NCI-H1105 treated with DMSO at 0.1 percent for 48 hours (cell line): ENCODE measurements at places on chromosomes 6 and 20.

- no peak for DNase-seq
Measured at GRCh38 chr20:4720977-4721349, 746 bp upstream of the PRND start.

DNA sequence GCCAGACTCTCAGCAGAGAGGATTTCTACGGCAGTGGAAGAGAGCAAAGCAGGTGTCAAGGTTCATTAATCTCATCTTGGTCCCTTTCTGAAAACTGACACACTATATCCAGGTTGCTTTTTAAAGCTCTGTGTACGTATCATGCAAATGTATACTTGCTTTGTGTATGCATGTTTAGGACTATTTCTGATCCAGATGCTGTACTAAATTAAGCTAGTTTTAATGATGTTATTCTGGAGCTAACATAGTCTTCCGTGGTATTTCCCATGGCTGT is 59.2 kb upstream of the SNX9 start:
- DNase-seq: no peak

DNA sequence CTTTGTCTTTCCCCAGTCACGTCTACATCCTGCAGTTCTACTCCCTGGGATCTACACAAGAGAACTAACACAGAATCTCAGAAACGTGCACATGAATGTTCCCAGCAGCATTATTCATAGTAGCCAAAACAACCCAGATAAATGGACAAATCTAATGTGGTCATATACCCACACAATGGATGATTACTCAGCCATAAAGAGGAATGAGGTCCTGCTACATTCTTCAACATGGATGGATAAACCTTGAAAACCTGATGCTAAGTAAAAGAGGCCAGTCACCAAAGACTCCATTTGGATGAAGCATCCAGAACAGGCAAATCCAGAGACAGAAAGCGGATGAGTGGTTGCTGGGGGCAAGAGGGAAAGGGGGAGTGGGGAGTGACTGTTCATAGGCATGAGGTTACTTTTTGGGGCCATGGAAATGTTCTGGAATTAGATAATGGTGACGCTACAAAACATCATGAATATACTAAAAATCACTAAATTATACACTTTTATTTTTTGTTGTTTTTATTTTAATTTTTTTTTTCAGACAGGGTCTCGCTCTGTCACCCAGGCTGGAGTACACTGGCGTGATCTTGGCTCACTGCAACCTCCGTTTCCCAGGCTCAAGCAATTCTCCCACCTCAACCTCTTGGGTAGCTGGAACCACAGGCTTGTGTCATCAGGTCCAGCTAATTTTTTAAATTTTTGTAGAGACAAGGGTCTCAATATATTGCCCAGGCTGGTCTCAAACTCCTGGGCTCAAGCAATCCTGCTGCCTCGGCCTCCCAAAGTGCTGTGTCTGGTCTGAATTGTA is 50.8 kb upstream of the DSN1 start:
- no peak for DNase-seq

GRCh38 chr6:85576476-85576875 is 17.2 kb downstream of the SNX14 start:
- DNase-seq: peak; percentile 15

- peak; percentile 31 for DNase-seq
Measured at GRCh38 chr20:63736893-63737694, 630 bp downstream of the LIME1 start.

GRCh38 chr6:11727998-11728961 is 50.3 kb downstream of the ADTRP start:
- no peak for DNase-seq

DNA sequence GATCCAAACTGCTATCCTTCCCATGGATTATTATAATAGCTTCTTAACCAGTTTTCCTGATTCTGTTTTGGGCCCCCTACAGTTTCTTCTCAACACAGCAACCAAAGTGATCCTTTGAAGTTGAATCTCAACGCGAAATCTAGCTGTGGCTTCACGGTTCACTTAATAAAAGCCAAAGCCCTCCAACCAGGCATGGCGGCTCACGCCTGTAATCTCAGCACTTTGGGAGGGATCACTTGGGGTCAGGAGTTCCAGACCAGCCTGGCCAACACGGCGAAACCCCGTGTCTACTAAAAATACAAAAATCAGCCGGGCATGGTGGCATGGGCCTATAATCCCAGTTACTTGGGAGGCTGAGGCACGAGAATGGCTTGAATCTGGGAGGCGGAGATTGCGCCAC is 3.3 kb downstream of the RMND1 start:
- no peak for DNase-seq

GRCh38 chr6:121485359-121485811 is 49.9 kb downstream of the GJA1 start:
- peak; percentile 49 for DNase-seq

DNA sequence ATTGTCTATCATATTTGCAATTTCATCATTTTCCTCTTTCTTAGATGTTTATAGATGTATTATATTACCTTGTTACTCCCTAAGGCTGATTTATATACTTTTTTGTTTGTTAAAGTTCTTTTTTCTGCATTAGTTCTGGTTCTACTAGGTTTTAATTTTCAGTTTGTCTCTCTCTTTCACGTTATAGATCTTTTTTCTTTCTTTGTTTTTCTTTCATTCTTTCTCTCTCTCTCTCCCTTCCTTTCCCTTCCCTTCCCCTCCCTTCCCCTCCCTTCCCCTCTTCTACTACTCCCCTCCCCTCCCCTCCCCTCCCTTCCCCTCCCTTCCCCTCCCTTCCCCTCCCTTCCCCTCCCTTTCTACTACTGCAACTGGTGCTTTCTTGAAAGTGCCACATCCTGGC is 345.3 kb downstream of the CENPW start:
- DNase-seq: no peak

DNA sequence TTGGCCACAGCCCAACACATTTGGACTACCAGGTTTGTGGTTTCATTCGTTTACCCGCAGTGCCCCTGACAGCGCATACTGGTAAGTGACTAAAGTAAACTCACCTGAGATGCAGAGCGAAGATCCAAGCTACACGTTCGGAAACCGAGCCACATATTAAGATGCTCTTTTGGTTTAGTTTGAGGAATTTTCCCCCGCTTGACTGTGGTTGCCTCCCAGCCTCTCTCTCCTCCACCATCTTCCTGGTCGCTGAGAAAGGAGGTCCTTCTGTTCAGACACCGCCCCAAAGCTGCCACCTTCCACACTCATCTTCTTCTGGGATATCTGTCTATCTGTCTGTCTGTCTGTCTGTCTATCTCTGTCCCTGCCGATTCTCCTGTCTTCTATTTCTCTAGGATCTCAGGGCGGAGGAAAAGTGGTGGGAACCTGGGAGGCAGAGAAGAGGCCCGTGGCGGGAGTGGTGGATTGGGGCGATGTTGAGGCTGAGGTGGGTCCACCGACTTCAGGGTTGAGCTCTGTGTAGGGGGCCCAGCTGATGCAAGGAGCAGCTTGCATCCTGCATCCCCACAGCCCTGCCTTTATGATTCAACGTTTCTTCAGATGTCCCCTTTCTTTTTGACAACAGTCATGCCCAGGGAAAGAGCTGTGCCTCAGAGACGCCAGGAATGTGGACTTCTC is 196.9 kb upstream of the ZNF184 start:
- DNase-seq: peak; percentile 64

DNA sequence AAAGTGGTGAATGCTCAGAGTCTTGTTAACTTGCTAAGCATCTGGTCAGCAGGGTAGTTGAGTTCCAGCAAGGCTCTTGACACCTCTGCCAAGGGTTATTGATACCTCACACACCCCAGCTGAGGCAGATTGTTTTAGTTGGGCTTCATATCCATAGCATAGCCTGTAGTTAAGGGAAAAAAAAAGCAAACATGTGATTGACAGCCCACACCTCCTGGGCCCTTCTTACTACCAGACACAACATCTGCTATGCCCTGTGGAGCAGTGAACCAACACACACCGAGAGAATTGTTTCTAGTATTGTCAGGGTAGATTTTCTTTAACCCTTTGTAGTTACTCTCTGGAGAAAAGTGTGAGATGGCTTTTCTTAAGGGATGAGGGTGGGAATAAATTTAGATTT is 697.0 kb upstream of the POU3F2 start:
- no peak for DNase-seq

- no peak for DNase-seq
Measured at GRCh38 chr6:160363016-160363996, 15.1 kb downstream of the SLC22A3 start.

GRCh38 chr6:135774006-135774405 is 77.5 kb upstream of the PDE7B start:
- no peak for DNase-seq

DNA sequence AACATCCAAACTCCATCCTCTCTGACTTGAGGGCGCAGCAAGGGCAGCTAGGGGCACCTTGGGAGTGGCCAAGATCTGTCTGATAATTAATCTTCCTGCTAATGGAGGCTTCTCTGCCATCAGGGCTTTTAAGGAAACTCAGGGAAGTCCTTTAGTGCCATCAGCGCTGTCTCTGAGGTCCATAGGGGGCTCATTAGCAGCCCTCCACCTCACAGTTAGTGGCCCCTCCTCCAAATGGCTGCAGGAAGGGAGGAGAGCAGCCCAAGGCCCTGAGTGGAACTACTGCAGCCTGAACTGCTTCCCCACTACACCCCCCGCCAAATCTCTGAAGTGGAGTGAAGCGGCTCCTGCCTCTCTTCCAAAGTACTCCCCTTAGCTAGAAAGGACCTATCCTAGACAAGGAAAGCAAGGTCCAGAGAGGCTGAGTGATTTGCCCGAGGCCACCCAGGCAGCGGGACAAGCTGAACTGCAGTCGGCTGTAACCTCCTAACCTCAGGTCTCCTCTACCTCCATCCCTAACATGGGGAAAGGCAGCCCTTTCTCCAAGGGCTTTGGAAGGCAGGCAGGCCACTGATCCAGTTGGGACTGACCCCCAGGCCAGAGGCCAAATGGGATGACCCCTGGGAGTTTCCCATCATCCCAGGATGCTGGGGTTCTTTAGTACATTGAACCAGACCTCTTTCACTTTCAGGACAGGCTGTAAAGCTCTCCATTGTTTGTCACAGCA is 39.5 kb upstream of the ZFAND3 start:
- DNase-seq: no peak

DNA sequence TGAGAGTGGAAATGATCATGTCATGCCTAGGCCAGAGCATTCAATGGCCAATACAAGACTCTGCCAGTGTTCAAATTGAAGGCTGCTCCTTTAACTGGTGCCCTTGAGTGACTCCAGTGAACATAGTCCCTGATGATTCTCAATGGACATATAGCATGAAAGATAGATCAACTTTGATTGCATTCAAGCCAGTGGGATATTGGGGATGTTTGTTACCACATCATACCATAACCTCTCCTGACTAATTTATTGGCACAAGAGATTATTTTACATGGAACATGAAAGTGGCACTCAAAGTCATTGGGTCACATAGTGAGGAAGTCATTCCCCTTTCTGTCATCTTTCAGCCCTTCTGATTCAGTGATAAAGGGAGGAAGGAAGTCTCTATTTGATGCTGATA is 139.0 kb downstream of the EYA2 start:
- no peak for DNase-seq

- DNase-seq: no peak
Measured at GRCh38 chr20:44716309-44717106, 1.3 kb downstream of the CCN5 start.

- no peak for DNase-seq
Measured at GRCh38 chr6:166534658-166535406, 51.6 kb downstream of the RAMACL start.

- DNase-seq: no peak
Measured at GRCh38 chr6:26554697-26555504, 16.7 kb downstream of the HMGN4 start.

DNA sequence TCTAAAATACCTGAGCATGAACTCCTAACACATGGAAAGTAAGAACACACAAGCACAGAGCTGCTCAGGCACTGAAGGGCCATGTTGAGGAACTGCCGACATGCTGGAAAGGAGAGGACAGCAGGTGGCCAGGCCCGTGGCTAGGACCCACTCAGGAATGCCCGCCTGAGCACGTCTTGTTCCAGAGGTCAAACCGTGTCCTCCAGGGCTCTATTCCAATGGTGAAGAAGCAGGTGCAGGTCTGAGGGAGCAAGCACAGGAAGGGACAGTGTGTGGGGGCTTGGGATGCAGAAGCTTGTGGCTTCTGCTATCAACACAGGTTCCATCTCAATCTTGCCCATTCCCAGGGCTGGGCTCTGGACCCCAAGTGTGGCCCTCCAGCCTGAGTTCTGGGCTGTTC is 20.7 kb downstream of the CST9L start:
- no peak for DNase-seq

GRCh38 chr6:133218852-133219251 is 22.3 kb upstream of the EYA4 start:
- DNase-seq: no peak

DNA sequence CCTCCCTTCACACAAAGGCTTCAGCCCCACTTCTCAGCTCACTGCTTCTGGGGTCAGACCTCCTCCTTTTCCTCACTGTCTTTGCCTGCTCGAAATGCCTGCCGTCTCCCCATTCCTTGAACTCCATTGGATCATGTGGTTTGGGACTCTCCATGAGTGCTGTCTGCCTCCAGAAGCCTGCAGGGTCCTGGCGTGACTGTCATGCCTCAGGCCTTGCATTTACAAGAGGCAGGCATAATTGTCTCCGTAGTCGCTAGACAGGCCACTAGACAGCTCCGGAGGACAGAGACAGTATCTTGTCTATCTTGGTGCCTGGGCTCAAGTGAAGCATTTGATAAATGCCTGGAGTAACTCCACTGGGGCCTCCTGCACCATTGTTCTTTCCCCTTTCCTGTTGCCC is 15.3 kb downstream of the PNLDC1 start:
- DNase-seq: no peak

- DNase-seq: no peak
Measured at GRCh38 chr20:24658920-24659660, 189.7 kb downstream of the SYNDIG1 start.

DNA sequence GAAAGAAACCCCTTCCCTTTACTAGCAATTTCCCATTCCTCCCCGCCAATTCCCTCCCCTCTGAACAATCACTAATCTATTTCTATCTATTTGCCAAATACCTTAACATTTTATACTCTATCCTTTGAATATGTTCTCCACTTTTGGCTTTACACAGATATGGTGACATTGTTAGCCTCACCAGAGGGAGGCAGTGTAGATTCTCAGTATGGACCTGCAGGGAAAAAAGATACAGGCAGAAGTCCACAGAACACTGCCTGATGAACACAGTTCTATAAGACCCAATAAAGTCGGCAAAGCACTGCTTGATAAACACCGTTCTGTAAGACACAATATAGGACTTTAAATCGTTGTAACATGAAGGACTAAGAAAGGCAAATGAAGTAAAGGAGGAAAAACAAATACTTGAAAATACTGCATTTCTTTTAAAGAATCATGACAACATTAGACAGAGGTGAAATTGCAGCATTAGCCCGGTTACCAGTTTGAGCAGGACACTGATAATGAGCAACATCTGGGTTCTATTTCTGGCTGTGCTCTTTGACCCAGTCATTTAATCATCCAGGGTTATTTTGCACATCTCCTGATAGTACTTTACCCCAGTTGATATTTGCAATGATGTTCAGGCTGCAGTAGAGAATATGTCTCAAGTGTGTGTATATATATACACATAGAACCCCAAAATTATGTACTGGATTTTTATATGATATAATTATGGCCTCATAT is 296.8 kb downstream of the UTRN start:
- DNase-seq: peak; percentile 56

GRCh38 chr20:41345729-41346067 is 5.1 kb downstream of the LPIN3 start:
- no peak for DNase-seq

GRCh38 chr20:64114356-64114971 is 7.1 kb upstream of the NPBWR2 start:
- DNase-seq: no peak

- peak; percentile 20 for DNase-seq
Measured at GRCh38 chr20:46973766-46974165, 79.1 kb downstream of the EYA2 start.

GRCh38 chr6:144066741-144067484 is 28.5 kb downstream of the SF3B5 start:
- DNase-seq: no peak
